ENCODE measurements at places on chromosomes 2 and 18.
A peak's percentile ranks its signal among the peaks of the same experiment; 100 is the strongest.

GRCh38 chr18:48077291-48077690, 146.8 kb upstream of the SMAD2 start:
- DNase-seq, result no peak

- DNase-seq, result no peak
Observed at GRCh38 chr2:176679061-176679669, 409.9 kb downstream of the MTX2 start.

GRCh38 chr2:61205132-61205531, 43.1 kb downstream of the C2orf74 start:
- DNase-seq, result no peak

GRCh38 chr2:70442301-70443077, 111.1 kb downstream of the TGFA start:
- DNase-seq, result no peak

DNA sequence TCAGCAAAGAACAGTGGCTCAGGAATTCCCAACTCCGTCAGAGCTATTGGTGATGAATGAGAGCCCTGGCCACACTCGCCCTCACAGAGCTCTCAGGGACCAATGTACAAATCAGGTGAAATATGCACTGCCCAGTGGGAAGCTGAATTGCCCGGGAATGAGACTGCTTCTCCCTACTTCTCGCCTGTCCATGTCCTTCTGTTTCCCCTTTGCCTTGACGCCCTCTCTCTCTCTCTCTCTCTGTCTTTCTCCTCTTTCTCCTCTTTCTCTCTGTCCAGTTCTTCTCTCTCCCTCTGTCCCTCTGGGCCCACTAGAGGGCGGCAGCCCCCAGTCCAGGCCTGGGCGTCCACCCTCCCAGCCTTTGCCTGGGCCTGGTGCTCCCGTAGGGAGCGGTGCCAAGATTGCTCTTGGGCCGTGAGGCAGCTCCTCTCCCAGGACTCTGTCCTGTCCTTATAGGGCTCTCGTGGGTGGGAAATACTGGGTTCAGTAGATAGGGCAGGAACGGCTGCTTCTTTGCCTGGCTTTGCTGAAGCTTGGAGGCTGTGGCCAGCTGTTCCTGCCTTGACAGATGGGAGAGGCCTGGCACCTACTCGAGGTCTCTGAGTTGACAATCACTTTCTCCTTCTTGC, 28.4 kb upstream of the PUM2 start:
- peak; percentile 56 for DNase-seq

GRCh38 chr2:216775043-216775453, 79.7 kb upstream of the IGFBP5 start:
- peak; percentile 86 for DNase-seq

- no peak for DNase-seq
Observed at GRCh38 chr2:208252716-208253492, 2.0 kb downstream of the IDH1 start.

- DNase-seq, result no peak
Observed at GRCh38 chr18:72940986-72941385, 73.2 kb upstream of the NETO1 start.

DNA sequence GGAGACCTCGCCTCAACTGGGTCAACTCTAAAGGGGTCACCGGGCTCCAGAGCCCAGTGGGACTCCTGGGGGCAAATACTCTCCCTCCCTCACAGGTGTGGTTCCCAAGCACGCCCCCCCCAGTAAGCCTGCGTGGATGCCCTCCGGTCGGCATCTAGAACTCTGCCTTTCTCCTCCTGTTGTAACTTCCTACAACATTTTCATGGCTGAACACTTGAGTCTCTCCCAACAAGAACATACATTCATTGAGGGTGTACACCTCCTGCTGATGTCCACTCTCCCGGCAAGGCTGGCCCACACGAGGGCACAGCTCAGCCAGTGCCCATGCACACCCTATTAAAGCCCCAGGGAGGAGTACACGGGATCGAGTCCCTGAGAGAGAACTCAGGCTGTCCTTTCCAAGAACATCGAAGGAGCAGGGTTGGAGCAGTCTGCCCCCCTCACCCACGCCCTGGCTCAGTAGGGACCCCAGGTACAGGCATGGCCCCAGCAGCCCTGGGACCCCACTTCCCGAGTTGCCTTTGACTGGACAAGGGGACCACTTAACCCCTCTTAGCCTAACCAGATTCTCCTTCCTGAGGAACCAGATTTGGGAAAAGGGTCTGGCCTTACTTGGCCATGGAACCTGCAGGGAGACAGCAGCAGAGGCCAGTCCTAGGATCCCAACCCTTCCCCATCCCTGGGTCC, 37.4 kb downstream of the FAM178B start:
- no peak for DNase-seq

- DNase-seq, result no peak
Observed at GRCh38 chr2:166360906-166361305, 14.8 kb downstream of the SCN9A start.

DNA sequence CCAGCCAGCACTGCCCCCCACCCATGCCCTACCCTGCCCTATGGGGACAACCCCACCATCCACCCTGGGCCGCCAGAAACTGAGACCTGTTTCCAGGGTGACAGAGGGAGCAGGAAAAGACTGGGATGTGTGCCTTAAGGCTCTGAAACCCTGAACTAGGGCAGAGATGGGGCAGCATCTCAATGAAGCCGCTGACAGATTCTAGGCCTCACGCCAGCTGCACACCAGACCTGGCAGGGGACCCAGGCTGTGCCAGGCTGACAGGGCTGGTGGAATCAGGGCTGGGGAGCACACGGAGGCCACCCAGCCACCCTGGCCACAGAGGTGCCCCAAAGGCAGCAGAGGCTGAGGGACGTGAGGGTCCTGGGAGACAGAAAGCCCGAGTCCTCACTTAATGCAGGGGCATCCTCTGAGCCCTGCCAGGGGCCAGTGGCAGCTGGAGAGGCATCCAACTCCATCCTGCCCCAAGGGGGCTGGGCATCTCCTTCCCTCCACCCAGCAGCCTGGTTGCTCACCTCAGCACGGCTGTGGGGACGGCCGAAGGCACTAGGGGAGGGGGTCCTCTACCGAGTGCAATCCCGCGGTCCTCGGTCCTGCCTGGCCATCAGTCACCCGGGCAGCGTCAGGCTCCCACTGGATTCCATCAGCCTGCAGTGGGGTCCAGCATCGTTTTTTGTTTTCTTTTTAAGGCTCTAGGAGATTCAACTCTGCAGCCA, 169.2 kb downstream of the ZFP36L2 start:
- no peak for DNase-seq

DNA sequence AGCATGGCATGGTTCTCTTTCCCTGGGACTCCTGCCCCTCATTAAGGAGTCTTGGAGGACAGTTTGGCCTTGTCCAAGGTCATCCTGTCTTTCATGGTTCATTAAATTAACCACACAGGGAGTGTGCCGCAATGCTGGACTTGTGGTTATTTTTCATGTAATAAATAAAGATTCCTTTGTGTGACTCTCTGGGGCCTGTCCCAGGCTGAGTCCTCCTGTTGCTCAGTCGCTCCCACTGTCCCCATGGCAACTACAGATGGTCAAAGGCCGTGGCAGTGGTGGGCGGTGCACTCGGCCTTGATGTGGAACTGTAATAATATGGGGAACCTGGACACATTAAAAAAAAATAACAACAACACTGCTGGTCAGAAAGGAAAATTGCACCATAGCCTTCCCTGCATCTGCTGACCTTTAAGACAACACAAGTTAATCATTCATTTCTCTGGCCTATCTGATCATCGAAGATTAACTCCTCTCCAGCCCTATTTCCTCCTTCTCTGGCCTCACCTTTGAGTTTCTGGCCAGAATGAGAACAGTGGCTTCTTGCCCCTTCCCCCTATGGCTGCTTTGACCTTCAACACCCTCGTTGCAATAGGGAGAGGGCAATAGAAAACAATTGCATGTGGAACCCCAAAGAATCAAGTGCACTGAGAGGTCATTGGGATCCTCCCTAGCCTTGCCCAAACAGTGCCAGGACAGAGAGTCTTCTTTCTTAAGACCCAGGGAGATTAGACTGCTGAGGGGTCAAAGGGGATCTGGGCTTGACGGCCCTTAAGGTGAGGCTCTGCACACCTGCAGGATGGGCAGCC, 44.7 kb downstream of the PSD4 start:
- no peak for DNase-seq

- no peak for DNase-seq
Observed at GRCh38 chr18:28823506-28824182, 646.7 kb upstream of the CDH2 start.

- no peak for DNase-seq
Observed at GRCh38 chr2:144471305-144472045, 48.4 kb downstream of the ZEB2 start.

DNA sequence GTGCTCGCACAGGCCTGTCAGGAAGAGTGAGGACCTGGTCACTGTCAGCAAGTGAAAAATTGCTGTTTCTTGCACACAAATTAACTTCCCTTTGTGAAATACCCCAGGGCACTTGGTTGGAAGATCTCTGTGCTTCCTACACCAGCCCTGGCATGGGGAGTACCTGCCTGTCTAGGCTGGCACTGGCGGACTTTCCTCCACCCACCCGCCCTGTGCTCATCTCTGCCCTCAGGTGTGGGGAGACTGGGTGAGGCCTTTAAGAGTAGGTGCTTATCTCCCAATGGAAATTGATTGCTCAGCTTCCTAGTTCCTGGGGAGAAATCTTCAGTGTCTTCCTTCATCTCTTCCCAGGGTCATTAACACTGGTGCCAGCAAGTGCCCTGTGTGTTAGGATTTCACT, 42.1 kb downstream of the IMPA2 start:
- DNase-seq, result no peak

GRCh38 chr2:183383854-183384253, 259.6 kb downstream of the NUP35 start:
- DNase-seq, result no peak

GRCh38 chr2:111995148-111995547, 59.9 kb upstream of the TMEM87B start:
- no peak for DNase-seq

DNA sequence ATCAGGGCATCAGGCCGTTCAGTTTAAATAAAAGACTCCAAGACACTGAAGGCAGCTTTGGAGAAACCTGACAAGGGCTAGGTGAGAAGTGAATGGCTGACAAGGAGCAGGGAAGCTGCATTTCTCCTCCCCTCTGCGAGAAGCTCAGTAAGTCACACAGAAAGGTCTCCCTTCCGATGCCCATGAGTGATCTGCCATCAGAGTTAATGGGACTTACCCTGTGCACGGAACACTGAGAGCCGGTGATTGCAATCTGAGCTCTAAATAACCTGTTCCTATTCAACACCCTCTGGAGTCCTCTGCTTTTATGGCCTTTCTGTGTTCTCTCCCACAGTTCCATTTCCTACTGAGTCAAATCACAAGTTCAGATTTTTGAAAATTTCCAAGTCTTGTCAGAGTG, 322.2 kb upstream of the MYT1L start:
- DNase-seq, result no peak

- DNase-seq, result no peak
Observed at GRCh38 chr18:12291690-12292089, 16.4 kb upstream of the TUBB6 start.

DNA sequence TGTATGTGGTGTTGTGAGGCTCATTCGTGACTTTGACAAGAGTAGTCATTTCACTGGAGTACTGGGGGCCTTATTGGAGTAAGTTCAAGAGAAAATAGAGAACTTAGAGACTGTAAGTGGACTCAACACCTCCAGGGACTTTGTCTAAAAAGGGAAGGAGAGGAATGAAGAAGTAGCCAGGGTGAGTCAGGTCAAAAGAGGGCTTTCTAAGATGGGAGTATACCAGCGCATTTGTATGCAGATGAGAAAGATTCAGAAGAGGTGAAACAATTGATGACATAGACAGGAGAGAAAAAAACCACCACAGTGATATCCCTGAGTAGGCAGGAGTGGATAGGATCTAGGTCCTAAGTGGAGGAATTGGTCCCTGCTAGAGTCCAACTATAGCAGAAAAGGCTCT, 246.8 kb downstream of the IKZF2 start:
- no peak for DNase-seq

DNA sequence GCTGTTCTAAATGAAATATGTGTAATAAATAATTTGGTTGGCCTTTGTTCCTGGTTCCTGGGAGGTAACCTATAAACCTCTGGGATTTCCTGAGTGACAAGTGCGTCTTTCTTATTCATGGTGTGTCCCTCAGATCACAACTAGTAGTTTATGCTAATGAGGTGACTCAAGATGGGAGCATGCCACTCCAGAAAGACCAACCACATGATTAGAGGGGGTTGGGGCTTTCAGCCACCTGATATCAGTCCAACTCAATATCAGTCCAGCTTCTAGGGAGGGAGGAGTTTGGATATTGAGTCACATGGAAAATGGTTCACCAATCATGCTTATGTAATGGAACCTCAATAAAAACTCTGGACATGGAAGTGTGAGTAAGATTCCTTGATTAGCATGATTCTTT, 96.6 kb downstream of the QPCT start:
- no peak for DNase-seq

DNA sequence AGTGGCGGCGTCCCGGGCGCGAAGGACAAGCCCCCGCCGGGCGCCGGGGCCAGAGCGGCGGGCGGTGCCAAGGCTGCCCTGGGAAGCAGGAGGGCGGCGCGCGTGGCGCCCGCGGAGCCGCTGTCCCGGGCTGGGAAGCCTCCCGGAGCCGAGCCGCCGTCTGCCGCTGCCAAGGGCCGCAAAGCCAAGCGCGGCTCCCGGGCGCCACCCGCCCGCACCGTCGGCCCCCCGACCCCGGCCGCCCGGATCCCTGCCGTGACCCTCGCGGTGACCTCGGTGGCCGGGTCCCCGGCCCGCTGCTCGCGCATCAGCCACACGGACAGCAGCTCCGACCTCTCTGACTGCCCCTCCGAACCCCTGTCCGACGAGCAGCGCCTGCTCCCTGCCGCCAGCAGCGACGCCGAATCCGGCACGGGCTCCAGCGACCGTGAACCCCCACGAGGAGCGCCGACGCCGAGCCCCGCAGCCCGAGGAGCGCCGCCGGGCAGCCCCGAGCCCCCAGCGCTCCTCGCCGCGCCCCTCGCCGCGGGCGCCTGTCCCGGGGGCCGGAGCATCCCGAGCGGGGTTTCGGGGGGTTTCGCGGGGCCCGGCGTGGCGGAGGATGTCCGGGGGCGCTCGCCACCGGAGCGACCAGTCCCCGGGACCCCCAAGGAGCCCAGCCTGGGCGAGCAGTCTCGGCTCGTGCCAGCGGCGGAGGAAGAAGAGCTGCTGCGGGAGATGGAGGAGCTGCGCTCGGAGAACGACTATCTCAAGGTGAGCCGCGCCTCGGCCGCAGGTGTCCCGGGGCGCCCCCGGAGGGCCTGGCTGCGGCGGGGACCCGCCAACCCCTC, 820 bp downstream of the MTCL1 start:
- DNase-seq, result no peak

DNA sequence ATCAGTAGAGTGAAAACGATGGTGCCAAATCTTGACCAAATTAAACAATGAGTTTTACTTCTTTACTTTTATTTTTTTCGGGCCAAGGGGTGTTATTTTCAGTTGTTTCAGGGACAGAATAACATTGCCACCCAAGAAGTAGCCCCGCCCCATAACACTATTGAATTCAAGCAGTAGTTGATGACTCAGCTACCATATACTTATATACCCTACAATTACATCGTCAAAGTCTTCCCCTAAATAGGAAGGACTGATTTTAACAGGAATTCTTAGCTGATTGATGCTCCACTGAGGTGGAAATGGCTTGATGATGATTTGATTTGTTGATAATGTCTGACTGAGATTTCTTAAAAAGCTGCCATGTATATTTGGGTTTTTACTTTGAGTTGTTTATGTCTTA, 24.7 kb downstream of the LYPD6B start:
- no peak for DNase-seq

- no peak for DNase-seq
Observed at GRCh38 chr18:21998486-21998885, 170.9 kb upstream of the GATA6 start.

- no peak for DNase-seq
Observed at GRCh38 chr18:77061946-77062517, 70.6 kb downstream of the MBP start.

GRCh38 chr2:179139506-179139905, 89.6 kb upstream of the CCDC141 start:
- DNase-seq, result no peak

GRCh38 chr2:69581774-69582581, 61.6 kb downstream of the AAK1 start:
- no peak for DNase-seq

All from AG09309 (cell line).